Jurkat, Clone E6-1 (cell line): ENCODE measurements at places on chromosomes 5 and 9.

DNA sequence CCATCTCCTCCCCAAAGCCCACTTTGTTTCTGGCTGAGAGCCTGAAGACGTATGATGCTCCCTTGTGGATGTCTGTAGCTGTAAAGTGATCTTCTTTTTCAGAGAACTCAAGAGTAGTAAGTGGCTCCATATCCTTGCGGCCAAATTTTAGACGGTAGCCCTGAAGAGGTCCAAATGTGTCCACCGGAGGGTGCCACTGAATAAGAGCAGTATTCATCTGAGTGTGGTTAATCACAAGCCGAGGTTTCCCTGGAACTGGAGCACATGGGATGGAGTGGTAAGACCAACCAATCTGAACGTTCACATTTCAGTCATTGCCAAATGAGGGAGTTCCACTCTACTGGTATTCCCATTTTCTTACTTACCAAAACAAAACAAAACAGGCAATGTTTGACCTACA, 686.5 kb upstream of the DMAC1 start:
- DNase-seq: peak; percentile 1

- no peak for DNase-seq
These were observed 197.9 kb downstream of the GOLPH3 start for GRCh38 chr5:31976169-31976568.

DNA sequence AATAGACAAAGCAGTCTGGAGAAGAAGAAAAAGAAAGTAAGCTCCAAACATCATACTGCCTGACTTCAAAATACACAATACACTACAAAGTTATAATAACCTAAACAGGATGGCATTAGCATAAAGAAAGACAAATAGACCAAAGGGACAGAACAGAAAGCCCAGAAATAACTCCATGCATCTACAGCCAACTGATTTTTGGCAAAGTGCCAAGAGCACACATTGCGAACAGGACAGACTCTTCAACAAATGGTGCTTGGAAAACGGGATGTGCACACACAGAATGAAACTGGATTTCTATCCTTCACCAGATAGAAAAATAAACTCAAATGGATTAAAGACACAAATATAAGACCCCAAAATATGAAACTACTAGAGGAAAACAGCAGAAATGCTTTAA, 66.6 kb upstream of the SPATA31E1 start:
- no peak for DNase-seq

DNA sequence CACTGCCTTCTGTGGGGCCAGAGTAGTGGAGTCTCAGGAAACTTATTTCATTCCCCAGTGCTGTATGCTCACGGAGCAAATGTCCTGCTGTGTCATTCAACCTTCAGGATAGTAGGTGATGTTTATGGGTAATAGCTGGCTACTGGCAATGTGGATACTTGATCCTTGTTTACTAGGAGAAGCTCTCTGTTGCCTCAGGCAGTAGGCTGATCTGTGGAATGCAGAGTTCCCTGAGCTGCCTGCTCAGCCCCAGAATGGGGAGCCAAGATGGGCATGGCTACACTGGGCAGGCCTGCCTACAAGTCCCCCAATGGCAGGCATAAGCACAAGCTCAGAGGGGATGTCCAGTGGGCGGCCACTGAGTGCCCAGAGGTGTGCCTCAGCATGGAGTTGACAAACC, 323.1 kb upstream of the KCNN2 start:
- no peak for DNase-seq

DNA sequence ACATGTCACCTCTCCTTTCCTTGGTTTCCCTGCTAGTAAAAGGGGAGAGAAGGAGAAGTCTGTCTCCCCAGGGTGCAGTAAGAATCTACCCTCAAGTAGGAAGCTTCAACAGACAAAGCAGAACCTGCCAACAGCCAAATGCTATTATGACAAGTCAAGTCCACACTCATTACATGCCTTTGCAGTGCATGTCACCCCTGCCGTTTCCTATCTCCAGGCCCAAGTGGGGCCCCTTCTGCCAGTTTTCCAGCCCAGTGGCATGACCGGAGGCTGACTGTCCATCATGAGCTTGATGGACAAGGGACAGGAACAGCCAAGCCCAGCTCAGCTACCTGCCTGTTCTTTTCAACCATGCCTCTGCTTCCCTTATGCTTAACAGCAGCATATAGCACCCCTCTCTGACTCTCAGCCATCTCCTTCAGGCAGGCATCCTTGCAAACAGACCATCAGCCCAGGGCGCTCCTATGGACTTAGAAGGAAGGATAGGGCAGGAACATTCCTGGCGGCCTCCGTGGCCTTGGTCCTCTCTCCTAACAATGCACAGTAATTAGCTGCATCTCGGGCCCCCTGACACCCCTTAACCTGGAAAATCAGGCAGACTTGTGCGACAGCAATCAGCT, 107.2 kb upstream of the RAD23B start:
- no peak for DNase-seq
